ENCODE measurements at places on chromosomes 3 and 15. TPM values are rescaled to one million over a fixed set of nuclear protein-coding genes. Genes with fewer than 3 reads are reported as not detected.

DNA sequence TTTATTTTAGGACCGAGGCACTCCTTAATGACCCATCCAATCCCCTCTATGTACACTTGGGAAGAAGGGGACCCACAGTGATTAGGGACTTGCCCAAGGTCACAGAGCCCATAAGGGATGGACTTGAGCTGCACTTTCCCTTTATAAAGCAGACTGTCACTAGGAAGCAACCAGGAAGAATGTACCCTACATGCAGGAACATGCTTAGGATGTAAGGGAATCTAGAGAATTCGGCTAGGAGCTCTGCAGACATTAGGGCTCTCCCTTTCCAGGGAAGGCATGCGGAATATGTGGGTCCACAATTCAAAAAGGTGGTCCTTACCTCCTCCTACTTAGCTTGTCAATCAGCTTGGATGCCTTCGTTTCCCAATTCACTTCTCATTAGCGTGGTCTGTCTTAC, 78.7 kb downstream of the TMEM266 start:
- peaks cover 4% of the 10 kb centered on the region for H3K4me1 ChIP-seq
- no peak overlapping the region for H3K4me3 ChIP-seq
- H3K27ac ChIP-seq, result no peak overlapping the region

GRCh38 chr15:92705764-92706163, 50.2 kb upstream of the FAM174B start:
- no peak for DNase-seq
- H3K36me3 ChIP-seq, result no peaks in the 10 kb centered on the region
- H3K4me3 ChIP-seq, result no peak overlapping the region
- H3K27me3 ChIP-seq, result no peaks in the 10 kb centered on the region
- H3K27ac ChIP-seq, result no peak overlapping the region

- no peaks in the 10 kb centered on the region for H3K4me1 ChIP-seq
- DNase-seq, result peak; percentile 17
- H3K4me3 ChIP-seq, result no peak overlapping the region
- no peak overlapping the region for H3K27ac ChIP-seq
Observed at GRCh38 chr15:31801152-31801551, 229.2 kb upstream of the CHRNA7 start.

The HOMER2 gene
- total RNA-seq, result 101 TPM

The KLF13 gene
- 26.0 TPM for total RNA-seq

Measured in psoas muscle (tissue), 8 donors.